ENCODE measurements at places on chromosomes 12 and 14.
A peak's percentile ranks its signal among the peaks of the same experiment; 100 is the strongest.

GRCh38 chr12:63985456-63985855, 141.0 kb downstream of the SRGAP1 start:
- DNase-seq = no peak

- peak; percentile 41 for DNase-seq
These were observed 139.5 kb downstream of the CHST11 start for GRCh38 chr12:104596134-104596799.

DNA sequence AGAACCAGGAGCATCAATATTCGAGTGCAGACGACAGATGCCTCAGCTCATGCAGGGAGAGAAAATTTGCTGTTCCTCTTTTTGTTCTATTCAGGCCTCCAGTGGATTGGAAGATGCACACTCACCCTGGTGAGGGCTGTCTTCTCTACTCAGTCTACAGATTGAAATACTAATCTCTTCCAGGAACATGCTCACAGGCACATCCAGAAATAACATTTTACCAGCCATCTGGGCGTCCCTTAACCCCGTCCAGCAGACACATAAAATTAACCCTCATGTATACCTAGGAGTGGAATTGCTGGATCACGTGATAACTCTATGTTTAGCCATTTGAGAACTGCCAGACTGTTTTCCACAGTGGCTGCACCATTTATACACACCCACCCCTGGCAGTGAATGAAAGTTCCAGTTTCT, 4.5 kb upstream of the OAS2 start:
- DNase-seq = no peak

DNA sequence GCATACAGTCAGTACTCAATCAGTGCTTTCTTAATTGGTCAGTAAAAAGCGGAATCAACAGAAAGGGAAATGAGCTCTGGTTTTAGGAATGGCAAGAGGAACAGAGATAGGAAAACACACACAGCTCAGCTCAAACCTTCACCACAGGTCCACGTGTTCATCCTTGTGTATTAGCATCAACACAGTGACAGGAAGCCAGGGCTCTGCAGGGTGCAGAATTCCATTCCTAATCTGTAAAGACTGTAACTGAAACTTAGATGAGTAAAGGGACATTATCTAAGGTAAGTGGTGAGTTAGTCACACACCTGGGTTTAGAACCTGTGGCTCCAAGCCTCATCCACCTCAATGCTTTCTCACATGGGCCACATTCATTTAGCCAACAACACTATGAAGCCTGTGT, 1242.2 kb upstream of the TMEM132C start:
- DNase-seq = no peak

- no peak for DNase-seq
These were observed 326.8 kb downstream of the CCDC91 start for GRCh38 chr12:28517101-28517500.

GRCh38 chr12:25130741-25131188, 64.2 kb downstream of the DNAI7 start:
- DNase-seq = no peak

DNA sequence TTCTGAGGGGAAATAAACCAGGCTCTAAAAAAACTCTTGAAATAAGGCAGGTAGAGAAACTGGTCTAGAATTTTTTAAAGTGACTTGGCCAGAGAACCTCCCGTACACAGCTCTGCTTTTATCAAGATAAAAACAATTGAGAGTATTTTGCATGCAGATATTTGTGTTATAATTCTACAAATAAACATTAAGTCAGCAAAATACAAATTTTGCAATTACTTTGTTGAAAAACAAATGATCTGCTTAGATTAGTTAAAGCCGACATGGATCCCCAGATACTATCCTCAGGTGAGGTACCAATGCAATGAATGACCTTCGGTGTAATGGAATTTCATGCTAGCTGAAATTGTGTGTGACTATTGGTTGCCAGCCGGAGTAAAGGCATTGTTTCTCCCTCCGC, 197.2 kb downstream of the SOX5 start:
- no peak for DNase-seq

DNA sequence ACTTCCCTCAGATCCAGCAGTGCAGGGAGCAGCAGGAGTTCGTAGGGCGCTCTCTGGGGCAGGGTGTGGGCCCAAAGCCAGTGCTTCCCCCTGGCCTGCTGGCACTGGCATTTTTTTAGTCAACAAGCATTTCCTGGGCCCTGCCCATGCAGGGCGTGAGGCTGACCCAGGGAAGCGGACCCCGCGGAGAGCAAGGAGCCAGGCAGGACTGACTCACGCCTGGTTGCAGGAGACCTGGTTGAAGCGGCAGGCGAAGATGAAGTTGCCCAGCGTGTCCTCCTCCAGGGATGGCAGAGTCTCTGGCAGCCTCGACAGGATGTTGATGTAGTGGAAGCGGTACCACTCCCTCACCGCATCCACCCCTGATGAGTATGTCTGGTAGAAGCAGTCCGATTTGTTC, 13.5 kb downstream of the SCNN1A start:
- no peak for DNase-seq

DNA sequence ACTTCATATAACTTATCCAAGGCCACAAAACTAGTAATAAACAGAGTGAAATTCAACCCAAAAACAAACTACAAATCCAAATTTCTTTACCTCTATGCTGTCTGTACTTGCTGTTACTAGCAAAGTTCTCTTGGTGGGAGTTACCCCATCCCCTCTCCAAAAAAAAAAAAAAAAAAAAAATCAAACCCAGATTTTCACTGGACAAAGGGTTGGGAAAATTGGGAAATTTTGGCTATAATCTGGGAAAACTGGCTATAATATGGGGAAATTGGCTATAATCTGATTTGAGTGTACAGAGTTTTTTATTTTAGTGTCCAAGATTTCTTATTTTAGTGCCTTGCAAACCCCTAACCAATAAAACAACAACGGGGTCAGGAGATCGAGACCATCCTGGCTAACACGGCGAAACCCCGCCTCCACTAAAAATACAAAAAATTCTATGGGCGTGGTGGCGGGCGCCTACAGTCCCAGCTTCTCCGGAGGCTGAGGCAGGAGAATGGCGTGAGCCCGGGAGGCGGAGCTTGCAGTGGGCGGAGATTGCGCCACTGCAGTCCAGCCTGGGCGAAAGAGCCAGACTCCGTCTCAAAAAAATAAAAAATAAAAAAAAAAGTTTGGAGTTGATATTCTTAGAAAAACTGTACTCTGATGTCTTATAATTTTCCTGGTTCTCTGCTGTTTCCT, 148.4 kb downstream of the CHST11 start:
- DNase-seq = no peak

GRCh38 chr12:112964915-112965314, 13.4 kb upstream of the OAS2 start:
- DNase-seq = no peak

DNA sequence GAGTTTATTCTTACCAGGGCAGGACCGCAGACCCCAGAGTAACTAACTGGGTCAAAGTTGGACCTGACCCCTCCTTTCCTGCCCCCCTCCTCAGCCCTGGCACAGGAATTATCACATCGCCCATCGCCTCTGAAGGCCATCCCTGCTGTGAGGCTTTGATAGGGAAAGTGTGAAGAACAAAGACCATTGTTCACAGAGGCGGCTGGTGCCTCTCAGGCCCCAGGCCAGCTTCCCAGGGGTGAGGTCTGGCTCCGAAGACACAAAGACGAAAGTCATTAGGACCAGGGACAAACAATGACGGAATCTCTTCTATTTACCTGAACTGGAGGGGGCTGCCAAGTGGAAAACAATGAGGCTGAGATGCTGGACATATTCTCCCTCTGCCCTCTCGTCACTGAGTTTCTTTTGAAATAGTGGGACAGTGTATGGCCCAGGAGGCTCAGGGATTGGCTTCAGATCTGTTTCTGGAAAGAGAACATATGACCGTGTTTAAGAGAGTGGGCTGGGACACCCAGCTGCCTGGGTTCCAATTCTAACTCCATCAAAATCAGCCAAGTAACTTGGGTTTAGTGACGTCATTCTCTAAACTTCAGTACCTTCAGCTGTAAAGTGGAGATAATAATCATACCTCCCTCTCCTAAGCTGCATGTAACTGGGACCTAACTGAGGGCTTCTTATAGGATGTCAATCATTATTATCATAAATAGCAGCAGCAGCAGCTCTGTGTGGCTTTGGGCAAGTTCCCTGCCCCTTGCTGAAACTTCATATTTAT, 769.4 kb downstream of the MED13L start:
- peak; percentile 58 for DNase-seq

DNA sequence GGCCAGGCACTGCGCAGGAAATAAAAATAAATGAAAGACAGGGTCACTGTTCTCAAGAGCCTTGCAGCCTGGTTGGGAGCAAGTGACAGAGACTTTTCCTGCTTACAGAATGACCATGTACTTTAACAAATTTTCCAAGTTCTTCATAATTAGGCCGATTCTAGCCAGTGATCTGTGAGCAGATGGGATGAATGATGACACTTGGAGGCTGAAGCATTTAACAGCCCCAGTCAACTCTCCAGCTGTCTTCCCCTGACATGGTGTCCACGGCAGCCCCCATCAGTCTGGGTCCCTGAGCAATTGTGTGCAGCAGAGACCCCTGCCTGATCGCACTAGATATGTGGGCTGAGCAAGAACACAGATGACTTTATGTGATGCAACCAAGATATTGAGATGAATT, 198.8 kb downstream of the NTF3 start:
- no peak for DNase-seq

GRCh38 chr12:106343214-106343528, 14.4 kb upstream of the POLR3B start:
- no peak for DNase-seq

GRCh38 chr14:96590190-96590864, 88.1 kb downstream of the PAPOLA start:
- DNase-seq = no peak

- DNase-seq = no peak
These were observed 20.6 kb upstream of the BDKRB1 start for GRCh38 chr14:96235426-96235825.

- no peak for DNase-seq
These were observed 167.4 kb downstream of the RPS29 start for GRCh38 chr14:49418789-49419188.

DNA sequence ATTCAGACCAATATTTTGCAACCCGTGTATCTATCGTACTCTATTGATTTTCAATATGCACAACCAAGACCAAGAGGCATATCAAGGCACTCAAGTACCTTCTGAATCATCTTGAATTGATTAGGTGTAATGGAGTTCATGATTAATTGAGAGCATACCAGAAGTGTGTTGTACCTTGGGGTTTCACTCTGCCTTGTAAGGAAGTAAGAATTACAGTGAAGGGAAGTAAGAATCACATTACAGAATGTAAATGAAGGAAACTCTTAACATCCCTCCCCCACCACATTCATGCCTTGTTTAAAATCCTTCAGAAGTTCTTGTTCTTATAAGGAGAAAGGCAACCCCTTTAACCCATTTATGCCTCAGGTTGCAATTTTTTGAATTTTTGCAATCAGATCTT, 5.4 kb upstream of the MGAT4C start:
- DNase-seq = no peak

- no peak for DNase-seq
These were observed 37.5 kb upstream of the KRR1 start for GRCh38 chr12:75548879-75549278.

- no peak for DNase-seq
These were observed 100.2 kb downstream of the STAB2 start for GRCh38 chr12:103687253-103687652.

GRCh38 chr12:48980389-48980952, 2.3 kb downstream of the WNT1 start:
- no peak for DNase-seq

GRCh38 chr14:77885367-77885766, 85.5 kb downstream of the ADCK1 start:
- DNase-seq = no peak

DNA sequence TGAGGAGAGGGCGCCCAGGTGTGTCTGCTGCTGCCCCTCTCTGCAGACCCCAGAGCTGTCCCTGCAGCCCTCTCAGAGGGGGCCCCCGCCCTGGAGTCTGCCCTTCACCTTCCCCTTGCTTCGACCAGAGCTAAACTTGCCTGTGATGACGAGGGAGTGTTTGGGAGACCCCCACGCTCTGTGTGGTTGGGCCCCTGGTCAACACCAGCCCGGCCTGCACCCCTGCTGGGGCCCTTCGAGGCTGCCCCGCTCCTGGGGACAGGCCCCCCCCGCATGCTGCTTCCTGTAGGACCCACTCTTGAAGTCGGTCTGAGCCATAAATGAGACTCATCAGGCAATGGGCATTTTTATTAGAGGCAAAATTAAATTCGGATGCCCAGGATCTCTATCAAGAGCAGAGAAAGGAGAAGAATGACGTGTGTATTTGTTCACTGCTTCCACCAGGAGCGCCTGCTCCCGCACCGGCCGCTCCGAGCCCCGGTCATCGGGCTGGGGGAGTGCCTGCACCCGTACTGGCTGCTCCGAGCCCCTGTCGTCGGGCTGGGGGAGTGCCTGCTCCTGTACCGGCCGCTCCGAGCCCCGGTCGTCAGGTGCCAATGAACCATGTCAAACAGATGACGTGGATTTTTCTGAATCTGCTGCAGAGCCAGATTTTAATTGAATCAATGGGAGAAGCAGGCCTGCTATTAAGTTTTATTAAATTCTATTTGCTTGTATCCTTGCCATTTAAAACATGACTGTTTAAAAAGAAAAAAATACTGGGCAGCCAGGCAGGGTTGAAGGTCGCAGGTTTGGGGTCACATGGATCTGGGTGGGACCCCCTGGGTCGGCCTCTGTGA, 47.7 kb downstream of the NOC4L start:
- DNase-seq = no peak

GRCh38 chr12:28591831-28592230, 401.6 kb downstream of the CCDC91 start:
- DNase-seq = no peak

DNA sequence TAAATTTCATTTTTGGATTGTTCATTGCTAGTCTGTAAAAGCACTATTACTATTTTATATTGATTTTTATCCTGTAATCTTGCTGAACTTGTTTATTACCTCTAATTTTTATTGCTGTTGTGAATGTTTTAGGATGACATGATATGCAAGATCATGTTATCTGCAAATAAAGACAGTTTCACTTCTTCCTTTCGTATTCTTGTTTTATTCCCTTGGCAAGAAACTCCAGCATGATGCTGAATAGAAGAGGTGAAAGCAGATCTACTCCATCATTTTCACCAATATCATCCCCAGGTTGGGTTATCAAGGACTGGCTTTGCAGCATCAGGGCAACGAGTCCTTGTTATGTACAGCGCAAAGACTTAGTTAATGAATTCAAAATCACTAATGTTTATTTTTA, 2.7 kb upstream of the CLECL1 start:
- DNase-seq = no peak
